WERI-Rb-1 (cell line): ENCODE measurements at places on chromosomes 7 and 10.
A peak's percentile ranks its signal among the peaks of the same experiment; 100 is the strongest.

- DNase-seq, result no peak
Observed at GRCh38 chr10:122249991-122250750, 20.9 kb upstream of the BTBD16 start.

- DNase-seq, result no peak
Observed at GRCh38 chr7:11447106-11447505, 384.9 kb downstream of the THSD7A start.

DNA sequence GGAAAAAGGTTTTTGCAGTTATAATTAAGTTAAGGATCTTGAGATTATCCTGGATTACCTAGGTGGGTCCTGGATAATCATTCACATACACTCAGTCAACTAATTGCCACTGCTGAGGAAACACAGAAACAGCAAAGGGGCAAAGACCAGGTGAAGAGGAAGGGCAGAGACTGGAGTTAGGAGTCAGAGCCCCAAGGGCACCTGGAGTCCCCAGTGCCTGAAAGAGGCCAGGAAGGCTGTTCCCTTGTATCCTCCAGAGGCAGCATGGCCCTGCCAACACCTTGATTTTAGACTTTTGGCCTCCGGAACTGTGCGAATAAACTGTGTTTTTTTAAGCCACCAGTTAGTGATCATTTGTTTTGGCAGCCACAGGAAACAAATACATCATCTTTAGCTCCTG is 24.6 kb downstream of the PRR15 start:
- DNase-seq, result no peak

GRCh38 chr10:17655009-17655408 is 11.1 kb downstream of the STAM start:
- no peak for DNase-seq

GRCh38 chr10:68158031-68158430 is 48.7 kb downstream of the MYPN start:
- no peak for DNase-seq

DNA sequence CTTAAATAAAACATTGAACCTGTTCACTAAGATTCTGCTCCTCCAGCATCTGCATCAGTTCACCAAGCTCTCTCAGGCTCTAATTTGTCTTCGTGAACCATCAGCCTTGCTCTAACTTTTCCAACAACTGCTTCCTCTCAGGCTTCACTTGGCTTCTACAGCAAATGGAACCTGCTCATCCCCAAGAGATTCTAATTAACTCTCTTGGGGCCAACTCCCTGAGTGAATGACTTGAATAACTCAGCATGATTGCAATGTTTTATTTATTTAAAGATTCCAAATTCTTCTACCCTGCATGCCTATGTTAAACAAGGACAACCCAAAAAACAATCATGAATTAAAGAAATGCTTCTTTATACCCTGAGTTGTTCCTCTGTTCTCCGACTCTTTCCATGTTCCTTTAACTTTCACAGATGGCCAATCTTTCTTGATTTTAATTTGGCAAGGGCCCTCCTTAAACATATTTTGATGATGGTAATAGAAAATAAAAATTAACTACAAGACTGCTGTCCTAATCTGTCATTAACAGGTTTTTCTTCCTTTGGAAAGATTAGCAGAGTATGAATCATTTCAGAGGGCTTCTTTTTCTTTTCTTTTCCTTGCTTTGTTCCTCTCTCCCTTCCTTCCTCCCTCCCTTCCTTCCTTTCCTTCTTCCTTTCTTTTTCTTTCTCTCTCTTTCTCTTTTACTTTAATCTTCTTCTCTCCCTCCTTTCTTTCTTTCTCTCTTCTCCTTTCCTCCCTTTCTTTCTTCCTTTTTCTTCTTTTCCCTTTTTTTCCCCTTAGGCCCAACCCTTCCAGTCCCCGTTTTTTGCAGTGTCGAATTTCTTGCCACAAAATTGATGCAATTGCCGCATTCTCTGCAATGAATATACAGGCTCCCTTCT is 195.0 kb upstream of the RHOBTB1 start:
- DNase-seq, result no peak

- DNase-seq, result no peak
Observed at GRCh38 chr7:43124388-43124787, 11.9 kb downstream of the HECW1 start.

DNA sequence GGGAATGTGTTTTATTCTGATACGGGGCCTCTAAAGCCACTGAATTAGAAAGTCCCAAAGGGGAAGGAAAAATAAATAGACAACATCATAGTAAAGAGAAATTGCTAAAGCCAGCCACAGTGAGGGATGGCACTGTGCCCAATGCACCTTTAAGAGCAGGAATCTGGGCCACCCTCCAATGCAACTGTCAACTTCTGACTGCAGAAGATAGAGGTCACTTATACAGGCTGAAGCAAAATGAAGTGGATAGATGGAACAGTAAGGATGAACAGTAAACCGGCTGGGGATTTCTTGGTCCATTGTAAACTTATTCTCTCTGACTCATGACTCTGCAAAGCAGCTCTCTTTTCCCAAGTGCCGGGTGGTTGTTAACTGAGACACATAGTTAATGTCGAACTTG is 54.0 kb upstream of the KCNIP2 start:
- no peak for DNase-seq

DNA sequence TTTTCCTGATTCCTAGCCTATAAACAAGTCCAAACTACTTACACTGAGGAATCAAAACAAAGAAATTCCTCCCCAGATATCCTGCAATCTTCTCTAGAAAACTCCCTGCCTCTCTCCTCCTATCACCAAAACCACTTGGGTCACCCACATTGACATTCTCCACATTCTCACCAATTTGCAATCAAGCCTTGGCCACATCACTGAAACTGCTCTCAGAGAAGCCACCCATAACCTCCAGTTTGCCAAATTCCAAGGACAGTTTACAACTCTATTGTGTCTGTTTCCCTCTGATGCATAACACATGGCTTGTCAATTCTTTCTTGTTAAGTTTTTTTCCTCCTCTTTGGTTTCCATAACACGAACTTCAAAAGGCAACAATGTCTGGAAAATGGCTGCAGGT is 233.5 kb downstream of the XPNPEP1 start:
- no peak for DNase-seq

DNA sequence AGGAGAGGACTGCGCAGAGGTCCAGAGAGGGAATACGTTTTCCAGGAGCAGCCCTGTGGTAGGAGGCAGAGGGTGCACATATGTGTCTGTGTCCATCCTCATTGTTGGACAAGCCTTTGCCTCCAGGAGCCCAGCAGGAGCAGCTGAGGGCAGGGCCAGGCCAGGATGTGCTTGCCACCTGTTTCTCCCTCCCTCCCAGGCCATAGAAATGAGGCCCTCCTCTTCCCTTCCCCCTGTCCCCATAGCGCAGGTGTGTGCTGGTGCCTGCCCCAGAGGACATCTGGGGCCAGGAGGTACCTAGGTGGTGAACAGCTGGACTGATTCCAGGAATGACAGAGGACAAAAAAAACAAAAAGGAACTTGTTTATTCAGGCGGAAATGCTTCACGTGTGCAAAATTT is 10.5 kb upstream of the CXCL12 start:
- DNase-seq, result no peak

DNA sequence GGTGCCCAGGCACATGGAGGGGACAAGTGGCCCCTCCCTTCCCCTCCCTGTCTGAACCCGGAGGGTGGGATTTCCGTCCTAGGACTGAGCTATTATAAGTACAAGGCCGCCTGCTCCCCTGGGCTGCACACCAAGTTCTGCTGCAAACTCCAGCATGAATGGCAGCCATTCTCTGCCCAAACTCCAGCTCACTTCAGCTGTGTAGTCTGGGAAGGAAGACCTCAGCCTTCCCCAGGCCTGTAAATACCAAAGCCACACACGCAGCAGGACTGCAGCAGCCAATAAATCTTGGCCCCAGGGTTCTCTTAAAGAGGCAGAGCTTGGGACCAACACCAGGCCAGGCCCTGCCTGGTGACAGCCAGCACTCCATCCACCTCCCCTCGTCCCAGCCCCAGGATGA is 291.3 kb upstream of the ZMIZ1 start:
- no peak for DNase-seq

GRCh38 chr7:143493751-143494150 is 16.1 kb downstream of the TAS2R41 start:
- no peak for DNase-seq

GRCh38 chr10:115093286-115093775 is at the start of gene ATRNL1:
ATRNL1 (plus strand) TSS chr10:115093365; CDS start chr10:115093751, 386 bp downstream.
- DNase-seq, result peak; percentile 62

GRCh38 chr10:89553064-89553734 is 17.8 kb upstream of the SLC16A12 start:
- DNase-seq, result no peak

- DNase-seq, result no peak
Observed at GRCh38 chr7:97003262-97004246, 1.8 kb upstream of the DLX6 start.

- DNase-seq, result no peak
Observed at GRCh38 chr10:64086083-64086767, 565.0 kb downstream of the REEP3 start.

DNA sequence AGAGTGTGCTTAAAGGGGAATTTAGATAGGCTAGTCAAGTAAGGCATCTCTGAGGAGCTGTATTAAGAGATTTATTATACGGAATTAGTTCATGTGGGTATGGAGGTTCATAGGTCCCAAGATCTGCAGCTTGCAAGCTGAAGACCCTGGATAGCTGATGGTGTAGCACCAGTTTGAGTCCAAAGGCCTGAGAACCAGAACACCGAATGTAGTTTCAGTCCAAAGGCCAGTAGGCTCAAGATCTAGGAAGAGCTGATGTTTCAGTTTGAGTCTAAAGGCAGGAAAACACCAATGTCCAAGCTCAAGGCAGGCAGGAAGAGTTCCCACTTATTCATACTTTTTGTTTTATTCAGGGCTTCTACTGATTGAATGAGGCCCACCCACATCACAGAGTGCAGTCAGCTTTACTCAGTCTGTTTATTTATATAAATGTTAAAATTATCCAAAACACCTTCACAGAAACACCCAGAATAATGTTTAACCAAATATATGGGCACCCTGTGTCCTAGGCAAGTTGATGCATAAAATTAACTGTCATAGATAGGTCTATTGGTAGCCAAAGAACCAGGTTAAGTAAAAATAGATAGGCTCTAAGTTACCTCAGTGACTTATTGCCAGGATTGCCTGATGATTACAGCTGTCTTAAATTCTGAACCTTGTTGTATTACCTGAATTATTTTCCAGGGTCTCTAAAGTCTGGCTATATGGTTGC is 83.5 kb downstream of the MAPK8 start:
- DNase-seq, result no peak

DNA sequence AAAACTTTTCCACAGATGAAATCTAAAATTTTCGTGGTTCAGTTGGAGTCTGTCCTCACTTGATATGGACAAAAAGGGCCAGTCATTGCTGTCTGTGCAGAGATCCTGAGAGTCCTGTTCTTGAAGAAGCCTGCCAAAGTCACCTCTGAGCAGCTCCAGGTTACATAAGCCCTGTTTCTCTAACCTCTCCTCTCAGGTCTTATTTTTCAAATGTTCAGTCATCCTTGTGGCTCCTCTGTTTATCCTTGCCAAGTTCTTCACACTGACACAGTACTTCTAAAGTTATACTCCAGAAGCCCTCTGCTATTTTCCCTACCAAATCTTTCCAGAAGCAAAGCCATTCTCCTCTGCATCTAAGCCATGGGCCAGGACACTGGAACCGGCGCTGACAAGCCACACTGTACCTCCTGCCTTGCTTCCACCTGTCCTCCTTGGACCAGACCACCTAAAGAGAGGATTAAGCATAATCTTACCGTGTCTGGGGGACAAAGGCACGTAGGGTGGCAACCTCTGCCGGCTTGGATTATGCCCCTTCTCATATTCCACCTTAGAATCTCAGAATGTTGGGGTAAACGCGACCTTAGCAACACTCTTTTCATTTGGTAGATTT is 161.6 kb downstream of the JAZF1 start:
- no peak for DNase-seq

- no peak for DNase-seq
Observed at GRCh38 chr7:81960026-81960425, 190.2 kb upstream of the HGF start.

DNA sequence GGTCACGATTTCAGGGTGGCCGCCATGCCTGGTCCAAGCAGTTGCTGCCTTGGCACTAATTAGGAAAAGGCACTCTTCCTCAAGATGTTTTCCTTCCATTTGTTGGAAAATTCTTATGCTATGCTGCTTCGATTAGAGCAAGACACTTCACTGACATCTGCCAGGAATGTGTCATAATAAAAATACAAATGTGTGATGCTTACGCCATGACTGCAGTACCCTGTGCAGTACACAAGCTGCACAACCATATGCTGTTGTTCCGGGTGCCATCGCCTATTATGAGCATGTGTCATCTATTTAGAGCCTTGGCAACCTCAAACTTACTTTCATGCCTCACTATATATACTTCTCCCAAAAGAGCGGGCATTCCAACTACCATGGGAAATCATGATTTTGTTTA is 14.9 kb upstream of the MPP7 start:
- DNase-seq, result no peak

DNA sequence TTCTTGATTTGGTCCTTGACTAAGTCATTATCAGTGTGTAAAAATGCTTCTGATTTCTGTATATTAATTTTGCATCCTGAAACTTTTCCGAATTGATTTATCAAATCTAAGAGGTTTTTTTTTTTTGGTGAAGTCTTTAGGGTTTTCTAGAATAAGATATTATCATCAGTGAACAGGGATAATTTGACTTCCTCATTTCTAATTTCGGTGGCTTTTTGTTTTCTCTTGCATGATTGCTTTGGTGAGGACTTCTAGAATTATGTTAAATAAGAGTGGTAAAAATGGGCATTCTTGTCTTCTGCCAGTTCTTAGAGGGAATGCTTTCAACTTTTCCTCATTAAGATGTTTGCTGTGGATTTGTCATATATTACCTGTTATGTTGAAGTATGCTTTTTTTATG is 170.5 kb downstream of the CCDC7 start:
- DNase-seq, result no peak

GRCh38 chr10:19958787-19959186 is 142.6 kb downstream of the PLXDC2 start:
- no peak for DNase-seq

DNA sequence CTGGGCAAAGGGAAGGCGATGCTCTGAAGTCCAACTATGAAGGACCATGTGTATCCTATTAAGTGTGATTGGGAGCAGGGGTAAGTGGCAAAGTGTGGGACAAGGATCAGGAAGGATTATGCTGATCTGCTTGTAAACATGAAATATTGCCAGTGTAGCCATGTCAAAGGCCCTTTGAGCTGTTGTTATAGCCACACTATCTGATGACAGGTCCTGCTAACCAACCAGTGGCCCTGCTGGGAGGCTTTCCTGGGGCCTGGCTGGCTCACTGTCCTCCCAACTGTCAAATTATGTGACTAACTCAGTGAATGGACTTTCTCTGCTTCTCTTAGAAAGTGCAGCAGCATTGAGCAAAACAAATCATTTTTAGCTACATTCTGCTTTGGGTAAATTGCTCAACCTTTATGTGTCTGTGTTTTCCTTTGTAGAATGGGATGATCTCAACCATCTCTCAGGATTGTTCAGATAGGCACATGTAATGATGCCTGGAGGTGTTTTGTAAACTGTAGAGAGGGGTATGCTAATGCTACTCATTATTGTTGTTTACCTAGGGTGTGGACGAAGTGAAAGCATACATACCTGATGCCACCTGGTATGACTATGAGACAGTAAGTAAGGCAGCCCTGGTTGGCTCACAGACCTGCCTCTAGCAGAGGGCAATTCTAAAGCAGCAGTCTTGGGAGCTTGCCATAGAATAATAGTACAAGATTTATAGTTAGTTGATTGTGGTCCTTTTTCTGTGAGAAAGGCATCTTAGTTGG is 47.4 kb downstream of the MGAM2 start:
- peak; percentile 72 for DNase-seq
